ENCODE measurements at places on chromosomes 7 and 10. TPM values are rescaled to one million over a fixed set of nuclear protein-coding genes. Genes with fewer than 3 reads are reported as not detected.

LRRD1 gene
- 0.59 TPM for total RNA-seq

TMEM139 gene
- total RNA-seq: 0.23 TPM

PUS7 gene
- total RNA-seq: 14.4 TPM

GRCh38 chr7:73482746-73483145, 39.3 kb downstream of the BAZ1B start:
- H3K36me3 ChIP-seq: peaks cover 21% of the 10 kb centered on the region
- no peak for DNase-seq
- no peaks in the 10 kb centered on the region for H3K4me1 ChIP-seq
- no peak overlapping the region for H3K4me3 ChIP-seq

DNA sequence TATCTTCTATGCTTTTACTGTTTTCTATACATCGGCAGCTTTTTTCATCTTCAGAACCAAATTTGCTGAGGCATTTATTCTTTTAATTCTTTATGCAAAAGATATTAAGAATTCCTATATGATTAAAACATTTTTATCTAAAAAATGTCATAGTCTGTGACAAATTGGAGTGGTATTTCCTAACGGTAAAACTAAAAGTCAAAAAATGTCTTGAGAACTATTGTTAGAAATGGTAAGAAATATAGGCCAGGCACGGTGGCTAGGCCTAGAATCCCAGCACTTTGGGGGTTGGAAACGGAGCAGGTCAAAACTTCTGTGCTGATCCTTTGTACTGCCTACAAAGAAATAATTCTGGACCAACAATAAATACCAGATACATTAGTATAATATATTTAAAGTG, 57.7 kb upstream of the PRR15 start:
- peaks cover 24% of the 10 kb centered on the region for H3K4me1 ChIP-seq
- H3K36me3 ChIP-seq: no peaks in the 10 kb centered on the region
- H3K27me3 ChIP-seq: no peaks in the 10 kb centered on the region
- H3K4me3 ChIP-seq: no peak overlapping the region
- H3K27ac ChIP-seq: no peak overlapping the region
- no peak for DNase-seq

DNA sequence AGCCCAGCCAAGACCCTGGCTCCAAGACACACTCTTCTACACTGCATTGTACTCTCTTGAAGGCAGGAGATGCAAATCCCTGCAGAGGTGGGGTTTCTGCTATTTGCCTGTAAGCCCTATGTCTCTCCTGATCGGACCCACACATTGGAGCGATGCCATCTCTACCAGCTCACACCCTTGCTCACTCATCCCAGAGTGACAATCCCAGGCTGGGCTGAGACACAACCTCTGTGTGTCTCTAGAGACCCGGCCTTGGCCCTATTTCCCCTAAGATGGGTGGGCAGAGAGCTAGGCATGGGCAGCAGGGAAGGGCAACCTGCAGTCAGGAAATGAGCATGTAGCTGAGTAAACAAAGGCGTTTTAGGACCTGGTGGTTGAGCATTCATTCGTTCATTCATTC, 25.6 kb downstream of the CCDC3 start:
- H3K27me3 ChIP-seq: peaks cover 6% of the 10 kb centered on the region
- no peak overlapping the region for H3K4me3 ChIP-seq
- H3K36me3 ChIP-seq: peaks cover 3% of the 10 kb centered on the region
- no peak for DNase-seq
- peaks cover 8% of the 10 kb centered on the region for H3K4me1 ChIP-seq

GRCh38 chr10:78471326-78471722, 437.7 kb downstream of the RPS24 start:
- no peak for DNase-seq
- no peak overlapping the region for H3K4me3 ChIP-seq
- H3K4me1 ChIP-seq: no peaks in the 10 kb centered on the region
- H3K36me3 ChIP-seq: peaks cover 3% of the 10 kb centered on the region
